ENCODE measurements at places on chromosomes 3 and 15.

- DNase-seq, result no peak
Observed at GRCh38 chr15:67150023-67150860, 84.8 kb downstream of the SMAD3 start.

DNA sequence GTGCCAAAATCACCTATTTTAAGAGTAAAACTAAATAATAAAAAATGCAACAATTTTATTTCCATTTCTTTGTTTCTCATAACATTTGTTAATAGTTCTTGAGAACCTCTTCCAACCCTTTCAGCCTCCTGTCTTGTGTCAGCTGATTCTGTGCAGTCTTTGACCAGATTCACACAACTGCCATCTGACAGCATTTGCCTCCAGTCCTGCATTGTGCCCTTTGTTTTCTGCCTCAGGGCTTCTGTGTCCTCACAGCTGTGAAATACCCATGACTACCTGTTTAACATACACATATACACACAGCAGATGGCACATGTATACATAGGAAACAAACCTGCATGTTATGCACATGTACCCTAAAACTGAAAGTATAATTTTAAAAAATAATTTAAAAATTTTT lies 13.2 kb upstream of the CNTN6 start:
- DNase-seq, result no peak

- DNase-seq, result no peak
Observed at GRCh38 chr15:34023907-34024306, 15.1 kb downstream of the AVEN start.

GRCh38 chr3:189839576-189839975 lies 208.4 kb downstream of the TP63 start:
- DNase-seq, result no peak

DNA sequence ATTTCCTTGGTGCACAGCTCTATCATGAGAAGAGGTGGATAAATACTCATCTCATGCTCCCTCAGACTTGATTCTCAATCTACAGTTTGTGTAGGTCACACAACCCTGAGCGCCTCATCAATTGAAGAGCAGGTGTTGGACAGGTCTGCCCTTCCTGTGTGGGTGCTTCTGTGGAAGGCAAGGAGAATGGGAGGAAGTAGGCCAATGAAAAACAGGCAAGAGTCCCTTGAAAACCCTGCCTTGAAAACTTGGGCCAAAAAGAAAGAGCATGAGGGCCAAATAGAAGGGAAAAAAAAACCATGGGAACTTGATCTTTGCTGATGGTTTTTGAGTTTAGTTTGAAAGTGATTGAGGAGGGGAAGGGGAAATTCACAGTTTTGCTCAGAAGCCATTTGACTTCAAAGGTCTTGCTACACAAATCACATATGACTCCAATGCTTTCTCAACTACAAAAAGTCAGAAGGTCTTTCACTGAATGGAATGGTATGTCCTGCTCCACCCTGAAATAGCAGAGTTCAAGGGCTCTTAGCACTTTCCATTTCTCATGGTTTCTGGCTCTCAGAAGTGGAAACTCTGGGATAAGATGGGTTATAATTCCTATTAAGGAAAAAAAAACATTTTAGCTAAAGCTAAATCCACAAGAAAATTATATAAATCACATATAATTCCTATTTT lies 37.2 kb upstream of the TM4SF1 start:
- no peak for DNase-seq

DNA sequence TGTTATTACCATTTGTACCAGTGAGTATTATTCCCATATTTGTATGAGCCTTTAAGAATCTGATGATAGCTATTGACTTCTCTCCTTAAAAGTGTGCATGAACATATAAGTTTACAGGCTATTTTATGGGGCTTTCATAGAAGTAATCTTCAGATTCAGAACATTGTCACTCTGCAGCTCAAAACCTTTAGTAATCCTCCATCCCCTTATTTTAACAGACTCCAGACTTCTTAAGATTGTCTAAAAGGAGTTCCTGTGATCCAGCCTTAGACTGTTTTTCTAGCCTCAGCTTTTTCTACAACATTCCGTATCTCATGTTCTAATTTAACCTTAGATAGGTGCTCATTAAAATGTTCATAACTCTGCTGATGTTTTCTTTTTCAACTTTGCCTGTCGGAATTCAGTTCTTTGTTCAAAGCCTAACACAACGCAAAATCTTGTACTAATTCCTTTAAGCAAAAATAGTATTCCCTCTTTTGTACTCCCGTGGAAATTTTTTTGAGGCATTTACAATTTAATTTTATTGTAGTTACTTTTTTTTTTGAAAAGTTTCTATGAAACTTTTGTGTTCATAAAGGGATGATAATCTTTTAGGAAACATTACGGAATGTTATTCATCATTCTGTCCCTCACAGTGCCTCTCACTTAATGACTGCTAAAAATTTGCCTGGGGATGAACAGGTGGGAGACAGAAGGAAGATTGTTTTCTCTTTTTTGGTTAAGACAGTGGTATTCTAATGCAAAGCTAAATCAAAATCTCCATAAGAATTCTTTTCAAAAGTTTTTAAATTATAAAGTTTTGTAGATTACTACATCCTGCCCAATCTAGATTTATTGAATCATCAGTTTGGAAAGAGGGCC lies 38.7 kb upstream of the UTS2B start:
- DNase-seq, result no peak

DNA sequence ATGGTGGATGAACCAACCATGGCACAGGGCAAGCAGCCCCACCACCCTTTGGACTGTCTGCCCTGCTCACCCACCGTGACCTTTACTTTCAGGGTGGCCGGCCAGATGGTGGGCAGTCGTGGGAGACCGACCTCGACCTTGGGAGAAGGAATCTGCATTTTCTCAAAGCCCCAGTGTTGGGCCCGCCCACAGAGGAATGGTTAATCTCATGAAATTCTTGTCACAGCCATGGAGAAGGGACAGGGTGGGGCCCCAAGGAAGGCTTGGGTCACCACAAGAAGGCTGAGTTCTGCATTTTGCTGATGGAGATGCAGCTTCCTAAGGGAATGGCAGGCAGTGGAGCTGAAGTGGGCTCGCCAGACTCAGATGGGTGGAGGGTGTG lies 2.9 kb downstream of the PLXND1 start:
- DNase-seq, result no peak

GRCh38 chr3:14549256-14549919 lies 9.2 kb upstream of the GRIP2 start:
- no peak for DNase-seq

- DNase-seq, result no peak
Observed at GRCh38 chr15:90552162-90552928, 22.6 kb downstream of the CRTC3 start.

- no peak for DNase-seq
Observed at GRCh38 chr3:170383567-170383966, 26.1 kb downstream of the SKIL start.

GRCh38 chr15:90425726-90426346 lies 37.8 kb downstream of the IQGAP1 start:
- DNase-seq, result no peak

DNA sequence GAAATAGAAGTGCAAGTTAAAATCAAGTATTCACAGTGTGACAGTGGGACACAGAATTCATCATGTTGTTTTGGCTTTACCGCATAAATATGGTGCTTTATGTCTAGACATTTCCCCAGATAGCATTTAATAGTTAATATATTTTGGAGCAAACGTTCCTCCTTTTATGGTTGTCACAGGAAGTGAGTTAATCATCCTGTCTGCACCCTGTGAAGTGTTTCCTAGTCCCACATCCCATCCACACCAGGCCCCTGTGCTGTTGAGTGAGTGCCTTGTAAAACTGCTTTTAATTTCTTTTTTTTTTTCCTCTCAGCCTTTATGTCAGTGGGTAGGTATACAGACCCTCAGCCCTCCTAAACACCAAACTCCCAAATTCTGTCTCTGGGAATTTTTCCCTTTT lies 393.7 kb downstream of the FEZF2 start:
- DNase-seq, result no peak

GRCh38 chr15:74785194-74786032 lies 3.5 kb downstream of the CSK start:
- DNase-seq, result no peak

DNA sequence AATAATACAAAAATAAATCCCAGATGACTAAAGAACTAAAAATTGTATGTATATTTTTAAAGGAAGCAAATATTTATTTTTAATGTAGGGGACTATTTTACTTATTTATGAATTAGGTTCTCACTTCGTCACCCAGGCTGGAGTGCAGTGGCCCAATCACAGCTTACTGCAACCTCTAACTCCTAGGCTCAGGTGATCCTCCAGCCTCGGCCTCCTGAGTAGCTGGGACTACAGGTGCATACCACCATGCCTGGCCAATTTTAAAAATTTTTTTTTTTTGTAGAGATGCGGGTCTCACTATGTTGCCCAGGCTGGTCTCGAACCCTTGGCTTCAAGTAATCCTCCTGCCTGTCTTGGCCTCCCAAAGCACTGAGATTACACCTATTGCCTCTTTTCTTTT lies 42.6 kb downstream of the CMTM7 start:
- no peak for DNase-seq

GRCh38 chr15:79091204-79091867 lies 756 bp upstream of the RASGRF1 start:
- DNase-seq, result no peak

- DNase-seq, result no peak
Observed at GRCh38 chr3:150933473-150933995, 28.3 kb upstream of the MINDY4B start.

DNA sequence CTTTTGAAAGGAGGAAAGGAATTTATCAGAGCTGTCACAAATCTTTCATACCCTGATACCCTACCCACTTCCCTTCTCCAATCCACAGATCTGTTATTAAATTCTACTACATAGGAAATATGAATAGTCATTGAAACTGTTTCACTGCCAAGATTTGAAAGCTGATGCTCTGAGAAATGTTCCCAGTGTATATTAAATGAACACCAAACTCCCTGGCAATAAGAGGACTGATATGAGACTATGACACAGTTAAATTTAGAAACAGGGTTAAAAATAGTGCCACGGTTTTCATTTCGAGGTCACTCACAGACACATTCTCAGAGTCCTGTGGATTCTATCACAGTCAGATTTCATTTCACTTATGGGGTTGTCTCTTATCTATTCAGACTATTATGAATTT lies 27.2 kb upstream of the GBE1 start:
- no peak for DNase-seq

DNA sequence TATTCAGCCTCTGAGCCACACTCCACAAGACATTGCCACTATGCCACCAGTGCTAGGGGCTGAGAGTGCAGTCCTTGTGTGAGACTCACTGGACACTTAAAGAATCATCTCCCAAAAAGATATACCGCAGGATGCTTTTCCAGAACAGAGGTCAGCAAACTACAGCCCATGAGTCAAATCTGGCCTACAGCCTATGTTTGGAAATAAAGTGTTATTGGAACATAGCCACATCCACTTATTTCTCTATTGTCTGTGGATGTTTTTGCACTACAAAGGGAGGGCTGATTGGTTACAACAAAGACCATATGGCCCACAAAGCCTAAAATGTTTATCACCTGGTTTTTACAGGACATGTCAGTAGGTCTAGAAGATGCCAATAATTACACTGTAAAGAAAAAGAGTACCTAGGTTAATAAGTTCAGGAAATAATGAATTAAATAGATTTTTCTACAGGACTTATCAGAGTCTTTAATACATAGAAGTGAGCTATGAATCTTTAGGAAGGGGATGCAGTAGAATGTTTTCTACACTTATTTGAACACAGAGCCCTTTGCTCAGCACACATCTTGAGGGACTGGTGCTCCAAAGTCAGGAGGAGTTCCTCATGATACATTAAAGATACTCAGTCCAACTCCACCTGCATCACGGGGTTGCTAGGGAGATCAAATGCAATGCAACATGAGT lies 26.3 kb downstream of the SRGAP3 start:
- DNase-seq, result no peak

DNA sequence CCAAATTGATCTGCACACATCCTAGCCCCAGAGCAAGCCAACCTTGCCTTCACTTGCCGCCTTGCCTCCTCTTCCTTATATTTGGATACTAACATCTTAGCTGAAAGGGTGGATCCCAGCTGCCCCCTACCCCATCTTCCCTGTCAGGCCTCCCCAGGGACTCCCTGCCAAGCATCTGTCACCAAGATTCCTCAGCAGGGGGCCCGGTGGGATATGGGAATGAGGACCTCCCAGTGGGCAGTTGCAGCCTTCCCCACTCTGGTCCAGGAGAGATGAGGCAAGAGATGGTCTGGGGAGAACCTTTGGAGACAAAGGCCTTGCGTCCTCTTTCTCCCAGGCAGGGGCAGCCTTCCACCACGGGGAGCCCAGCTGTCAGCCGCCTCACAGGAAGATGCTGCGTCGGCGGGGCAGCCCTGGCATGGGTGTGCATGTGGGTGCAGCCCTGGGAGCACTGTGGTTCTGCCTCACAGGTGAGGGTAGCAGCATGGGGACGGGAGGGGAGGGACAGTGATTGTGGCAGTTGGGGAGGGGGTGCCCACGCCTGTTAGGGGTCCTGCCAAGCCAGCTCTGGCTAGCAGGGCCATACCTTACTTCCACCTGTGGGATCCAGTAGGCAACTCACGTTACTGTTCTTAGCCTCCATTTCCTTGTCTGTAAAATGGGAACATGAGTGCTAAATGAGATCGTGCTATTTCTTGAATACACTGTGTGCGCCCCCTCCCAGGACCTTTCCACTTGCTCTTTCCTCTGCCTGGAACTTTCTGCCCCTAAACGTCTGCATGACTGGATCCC lies 15.3 kb downstream of the CD276 start:
- no peak for DNase-seq

DNA sequence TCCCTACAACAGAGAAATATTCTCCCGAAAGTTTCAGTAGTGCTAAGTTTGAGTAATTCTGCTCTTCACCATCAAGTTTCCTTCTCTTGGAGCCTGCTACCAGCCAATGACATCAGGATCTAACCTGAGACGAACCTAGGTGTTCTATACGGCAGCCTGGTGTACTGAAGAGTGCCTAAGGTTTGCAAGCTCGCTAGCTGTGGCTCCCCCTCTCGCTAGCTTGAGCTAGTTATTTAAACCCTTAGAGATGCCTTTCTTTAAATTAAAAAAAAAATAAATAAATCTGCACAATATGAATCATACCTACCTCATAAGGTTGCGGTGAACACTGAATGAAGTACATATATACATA lies 1.4 kb upstream of the COL8A1 start:
- no peak for DNase-seq

- DNase-seq, result peak; percentile 77
Observed at GRCh38 chr3:187745201-187746058, at the start of gene BCL6. Gene BCL6 (minus strand): TSS chr3:187745468. CDS start chr3:187733693, 11,775 bp downstream.

- DNase-seq, result no peak
Observed at GRCh38 chr3:72229952-72230351, 445.0 kb upstream of the PROK2 start.

GRCh38 chr15:32824777-32825176 lies 107.0 kb downstream of the GREM1 start:
- DNase-seq, result no peak

DNA sequence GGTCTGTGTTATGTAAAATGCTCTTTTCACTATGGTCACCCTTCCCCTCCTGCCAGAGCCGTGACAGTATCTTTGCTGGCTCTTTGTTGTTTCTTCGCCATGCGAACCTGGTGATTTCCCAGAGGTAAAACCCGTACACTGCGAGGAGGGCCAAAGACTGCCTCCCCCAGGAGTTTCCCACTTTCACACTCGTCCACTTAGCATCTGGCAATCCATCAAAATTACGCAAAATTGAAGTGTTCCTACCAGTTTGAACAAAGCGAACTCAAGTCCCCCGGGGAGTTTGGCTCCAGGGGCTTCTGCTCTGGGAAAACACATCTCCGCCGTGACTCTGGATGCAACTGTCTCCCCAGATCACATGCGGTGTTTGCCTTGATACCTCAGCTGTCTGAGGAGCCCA lies 239.9 kb downstream of the FAM43A start:
- DNase-seq, result no peak

GRCh38 chr15:82843566-82843965 lies 34.1 kb downstream of the WHAMM start:
- no peak for DNase-seq
